ENCODE measurements at places on chromosomes 11 and 22.

GRCh38 chr22:25777870-25778269 lies 35.9 kb downstream of the MYO18B start:
- DNase-seq: no peak

DNA sequence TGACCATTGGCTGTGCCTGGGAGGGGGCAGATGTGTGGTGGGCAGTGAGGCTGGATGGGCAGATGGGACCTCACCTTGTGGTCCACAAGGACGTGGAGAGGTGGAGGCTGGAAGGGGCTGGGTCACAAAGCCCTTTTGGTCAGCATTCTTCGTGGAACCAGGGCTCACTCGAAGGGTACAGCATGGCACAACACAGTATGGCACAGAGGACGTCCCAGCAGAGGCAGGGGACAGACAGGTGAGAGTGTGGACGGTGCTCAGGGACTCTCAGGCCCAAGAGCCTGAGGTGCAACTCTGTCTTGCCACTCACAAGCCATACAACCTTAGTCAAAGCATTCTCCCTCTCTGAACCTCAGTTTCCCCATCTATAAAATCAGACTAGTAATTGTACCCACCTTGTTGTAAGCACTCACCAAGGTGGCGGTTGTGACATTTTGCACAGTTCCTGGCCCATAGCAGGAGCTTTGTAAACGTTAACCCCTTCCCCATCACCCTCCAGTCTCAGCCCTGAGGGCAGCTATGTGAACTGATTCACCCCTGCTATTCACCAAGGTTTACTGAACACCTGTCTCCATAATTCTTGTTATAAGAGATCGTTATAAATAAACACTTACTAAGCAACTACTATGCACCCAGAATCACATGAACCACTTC lies 11.6 kb upstream of the TSKU start:
- no peak for DNase-seq

DNA sequence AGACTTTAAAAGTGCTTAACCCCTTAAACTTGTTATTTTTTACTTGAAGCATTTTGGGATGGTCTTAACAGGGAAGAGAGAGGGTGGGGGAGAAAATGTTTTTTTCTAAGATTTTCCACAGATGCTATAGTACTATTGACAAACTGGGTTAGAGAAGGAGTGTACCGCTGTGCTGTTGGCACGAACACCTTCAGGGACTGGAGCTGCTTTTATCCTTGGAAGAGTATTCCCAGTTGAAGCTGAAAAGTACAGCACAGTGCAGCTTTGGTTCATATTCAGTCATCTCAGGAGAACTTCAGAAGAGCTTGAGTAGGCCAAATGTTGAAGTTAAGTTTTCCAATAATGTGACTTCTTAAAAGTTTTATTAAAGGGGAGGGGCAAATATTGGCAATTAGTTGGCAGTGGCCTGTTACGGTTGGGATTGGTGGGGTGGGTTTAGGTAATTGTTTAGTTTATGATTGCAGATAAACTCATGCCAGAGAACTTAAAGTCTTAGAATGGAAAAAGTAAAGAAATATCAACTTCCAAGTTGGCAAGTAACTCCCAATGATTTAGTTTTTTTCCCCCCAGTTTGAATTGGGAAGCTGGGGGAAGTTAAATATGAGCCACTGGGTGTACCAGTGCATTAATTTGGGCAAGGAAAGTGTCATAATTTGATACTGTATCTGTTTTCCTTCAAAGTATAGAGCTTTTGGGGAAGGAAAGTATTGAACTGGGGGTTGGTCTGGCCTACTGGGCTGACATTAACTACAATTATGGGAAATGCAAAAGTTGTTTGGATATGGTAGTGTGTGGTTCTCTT lies 2.8 kb downstream of the MALAT1 start:
- no peak for DNase-seq

DNA sequence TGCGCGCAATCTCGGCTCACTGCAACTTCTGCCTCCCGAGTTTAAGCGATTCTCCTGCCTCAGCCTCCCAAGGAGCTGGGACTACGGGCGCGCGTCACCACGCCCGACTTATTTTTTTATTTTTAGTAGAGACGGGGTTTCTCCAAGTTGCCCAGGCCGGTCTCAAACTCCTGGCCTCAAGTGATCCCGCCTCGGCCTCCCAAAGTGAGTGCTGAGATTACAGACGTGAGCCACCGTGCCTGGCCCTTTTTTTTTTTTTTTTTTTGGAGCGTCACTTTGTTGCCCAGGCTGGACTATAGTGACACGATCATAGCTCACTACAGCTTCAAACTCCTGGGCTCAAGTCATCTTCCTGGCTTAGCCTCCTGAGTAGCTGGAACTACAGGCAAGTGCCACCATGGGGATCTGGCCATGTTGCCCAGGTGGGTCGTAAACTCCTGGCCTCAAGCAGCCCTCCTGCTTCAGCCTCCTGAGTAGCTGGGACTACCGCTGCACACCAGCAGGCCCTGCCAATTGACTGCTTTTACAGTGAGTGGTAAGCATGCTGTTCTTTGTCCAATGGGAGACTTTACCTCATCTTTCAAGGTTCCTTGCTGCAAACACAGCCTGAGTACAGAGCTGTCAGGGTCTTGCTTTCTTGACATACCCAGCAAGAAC lies 600 bp upstream of the CENPM start:
- no peak for DNase-seq

GRCh38 chr22:30861688-30862552 lies 106.7 kb downstream of the MORC2 start:
- DNase-seq: no peak

DNA sequence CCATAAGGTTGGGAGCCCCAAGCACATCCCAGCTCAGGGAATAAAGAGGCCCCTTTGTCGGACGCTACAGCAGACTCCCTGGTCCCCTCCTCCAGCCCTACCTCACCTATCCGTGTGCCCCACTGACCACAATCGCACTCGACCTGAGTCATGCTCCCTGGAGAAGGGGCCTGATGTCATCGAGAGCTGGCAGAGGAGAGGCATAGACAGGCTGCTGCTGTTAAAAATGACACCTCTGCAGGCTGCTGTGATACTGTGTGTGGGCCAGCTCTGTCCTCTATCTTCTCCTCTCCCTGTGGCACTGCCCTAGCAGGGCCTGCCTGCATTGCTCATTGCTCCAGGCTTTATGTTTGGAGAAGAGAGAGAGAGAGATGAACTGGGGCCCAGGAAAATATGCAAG lies 123.4 kb upstream of the SYT13 start:
- DNase-seq: no peak

- no peak for DNase-seq
Observed at GRCh38 chr11:23932485-23932898, 564.4 kb upstream of the LUZP2 start.

- DNase-seq: no peak
Observed at GRCh38 chr11:116544721-116545120, 228.1 kb downstream of the BUD13 start.

DNA sequence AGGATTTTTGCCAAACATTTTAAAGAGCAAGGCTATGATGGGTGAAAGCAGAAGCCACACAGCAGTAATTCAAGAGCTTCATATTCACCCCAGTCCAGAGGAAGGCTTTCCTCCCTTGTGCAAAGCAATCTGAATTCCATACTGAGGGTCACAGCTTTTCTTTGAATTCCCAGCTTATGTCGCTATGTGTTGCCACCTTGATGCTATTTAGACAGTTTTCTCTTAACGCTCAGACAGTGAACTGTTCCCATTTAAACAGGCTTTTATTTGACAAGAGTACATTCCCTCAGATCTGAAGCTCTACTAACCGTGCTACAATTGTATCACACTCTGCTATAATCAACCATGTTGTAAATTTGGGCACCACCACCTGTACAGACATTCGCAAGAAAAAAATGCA lies 279.7 kb downstream of the CADM1 start:
- DNase-seq: no peak
